Stimulated activated CD4-positive, alpha-beta T cell treated with anti-CD3 and anti-CD28 coated beads, Interleukin-4, amount 100 ng/mL, for 24 hours (primary cell): ENCODE measurements at places on chromosomes 1 and 21.

DNA sequence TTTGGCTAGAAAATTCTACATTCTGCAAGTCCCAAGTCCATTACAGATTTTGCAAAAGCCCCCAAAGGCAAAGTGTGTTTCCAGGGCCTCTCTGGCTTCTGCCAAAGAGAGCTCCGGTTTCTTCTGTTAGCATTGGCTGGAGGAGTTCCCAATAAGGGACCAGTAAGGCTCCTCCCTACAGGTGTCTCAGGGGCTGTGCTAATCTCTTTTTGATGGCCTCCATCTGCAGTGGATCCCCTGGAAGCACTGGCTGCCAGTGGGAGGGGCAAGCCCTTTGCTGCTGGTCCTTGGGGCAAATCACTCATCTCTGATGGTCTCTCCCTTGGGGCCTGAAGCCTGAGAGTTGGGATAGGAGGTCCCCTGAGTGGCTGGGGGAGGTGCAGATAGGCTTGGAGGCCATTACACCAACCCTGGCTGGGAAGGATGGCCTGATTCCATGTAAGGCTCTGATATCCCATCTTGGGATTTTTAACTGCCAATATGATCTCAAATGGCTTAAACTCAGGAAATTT, 89.1 kb upstream of the USP24 start:
- no peak for DNase-seq

GRCh38 chr1:55329091-55329490, 113.9 kb upstream of the USP24 start:
- DNase-seq: no peak

DNA sequence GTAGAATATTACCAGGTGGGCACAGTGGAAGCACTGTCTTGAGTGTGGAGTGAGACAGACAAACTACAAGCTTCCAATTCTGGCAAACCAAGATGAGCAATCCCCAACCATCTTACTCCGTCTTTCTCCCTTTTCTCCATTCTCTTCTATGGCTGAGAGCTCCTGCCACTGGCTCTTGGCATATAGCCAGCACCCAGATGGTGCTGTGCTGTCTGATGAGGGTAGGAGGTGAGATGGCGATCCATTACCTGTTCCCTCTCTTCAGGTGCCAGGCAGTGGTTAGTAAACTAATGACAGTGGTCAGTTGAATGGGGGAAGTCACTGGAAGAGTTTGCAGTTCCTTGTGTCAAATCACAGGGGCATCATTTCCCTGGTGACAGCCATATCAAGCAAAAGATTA, 108.4 kb downstream of the FNBP1L start:
- no peak for DNase-seq

DNA sequence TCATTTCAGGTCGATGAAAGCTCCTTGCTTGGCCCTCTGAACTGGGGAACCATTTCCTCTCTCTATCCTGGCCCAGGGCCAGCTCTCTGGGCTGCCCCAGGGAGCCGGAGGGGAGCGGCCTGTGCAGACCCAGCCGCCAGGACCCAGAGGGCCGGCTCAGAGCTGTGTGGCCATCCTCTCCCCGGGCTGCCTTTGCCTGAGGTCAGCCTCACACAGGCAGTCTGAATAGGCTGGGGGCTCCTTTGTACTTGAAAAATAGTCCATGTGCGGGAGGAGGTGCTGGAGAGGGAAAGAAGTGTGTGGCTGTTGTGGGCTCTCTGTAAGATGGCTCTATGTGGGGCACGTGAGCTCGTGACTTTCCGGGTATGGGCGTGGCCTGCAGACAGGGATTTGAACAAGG, 275.1 kb upstream of the VAMP3 start:
- no peak for DNase-seq

DNA sequence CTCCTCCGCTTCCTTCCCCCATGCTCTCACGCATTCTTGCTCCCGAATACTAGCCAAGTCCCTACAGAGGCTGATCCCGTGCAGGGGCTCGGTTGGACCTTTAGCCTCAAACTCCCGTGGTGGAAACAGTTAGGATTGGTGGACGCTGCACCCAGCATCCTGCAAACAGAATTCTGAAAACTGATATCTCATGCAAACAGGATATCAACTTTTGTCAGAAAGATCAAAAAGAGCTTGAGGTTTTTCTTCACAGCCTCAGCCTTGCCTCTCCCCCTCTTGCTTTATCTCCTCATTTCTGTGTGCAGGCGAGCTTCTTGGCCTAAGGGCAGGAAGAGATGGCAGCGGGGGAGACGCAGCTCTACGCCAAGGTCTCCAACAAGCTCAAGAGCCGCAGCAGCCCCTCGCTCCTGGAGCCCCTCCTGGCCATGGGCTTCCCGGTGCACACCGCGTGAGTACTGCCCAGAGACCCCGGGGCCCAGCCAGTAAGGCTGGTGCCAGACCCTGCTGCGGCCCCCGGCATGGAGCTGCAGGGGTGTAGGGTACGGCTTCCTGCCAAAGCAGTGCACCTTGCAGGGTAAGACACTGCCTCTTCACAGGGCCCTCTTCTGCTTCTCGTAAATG, at the start of gene UBASH3A:
TSS of gene UBASH3A (plus strand) at position 292 of the 621 bp plus-strand sequence. CDS start at position 336, 44 bp downstream.
- peak; percentile 39 for DNase-seq

GRCh38 chr1:176801514-176802020, 338.6 kb downstream of the PAPPA2 start:
- no peak for DNase-seq
